Substantia nigra (tissue), 51 donors: ENCODE measurements at places on chromosomes 7 and 10.

DNA sequence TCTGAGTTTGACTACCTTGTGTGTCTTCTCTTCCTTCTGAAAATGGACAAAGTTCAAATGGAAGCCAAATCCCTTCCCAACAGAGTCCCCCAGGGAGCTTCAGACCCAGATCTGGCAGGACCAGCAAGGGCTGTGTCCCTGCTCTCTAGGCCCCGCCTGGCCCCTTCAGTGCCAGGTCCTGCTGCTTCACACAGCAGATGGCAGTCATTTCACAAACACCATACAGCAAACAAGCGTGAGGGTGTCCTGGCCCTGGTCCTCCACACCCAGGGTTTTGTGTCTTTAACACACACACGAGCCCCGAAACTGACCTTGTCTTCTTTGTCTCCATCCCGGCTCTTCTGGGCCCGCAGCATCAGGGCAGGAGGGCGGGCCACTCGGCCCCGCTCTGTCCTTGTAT, 145.0 kb downstream of the TCERG1L start:
- no peak for DNase-seq

DNA sequence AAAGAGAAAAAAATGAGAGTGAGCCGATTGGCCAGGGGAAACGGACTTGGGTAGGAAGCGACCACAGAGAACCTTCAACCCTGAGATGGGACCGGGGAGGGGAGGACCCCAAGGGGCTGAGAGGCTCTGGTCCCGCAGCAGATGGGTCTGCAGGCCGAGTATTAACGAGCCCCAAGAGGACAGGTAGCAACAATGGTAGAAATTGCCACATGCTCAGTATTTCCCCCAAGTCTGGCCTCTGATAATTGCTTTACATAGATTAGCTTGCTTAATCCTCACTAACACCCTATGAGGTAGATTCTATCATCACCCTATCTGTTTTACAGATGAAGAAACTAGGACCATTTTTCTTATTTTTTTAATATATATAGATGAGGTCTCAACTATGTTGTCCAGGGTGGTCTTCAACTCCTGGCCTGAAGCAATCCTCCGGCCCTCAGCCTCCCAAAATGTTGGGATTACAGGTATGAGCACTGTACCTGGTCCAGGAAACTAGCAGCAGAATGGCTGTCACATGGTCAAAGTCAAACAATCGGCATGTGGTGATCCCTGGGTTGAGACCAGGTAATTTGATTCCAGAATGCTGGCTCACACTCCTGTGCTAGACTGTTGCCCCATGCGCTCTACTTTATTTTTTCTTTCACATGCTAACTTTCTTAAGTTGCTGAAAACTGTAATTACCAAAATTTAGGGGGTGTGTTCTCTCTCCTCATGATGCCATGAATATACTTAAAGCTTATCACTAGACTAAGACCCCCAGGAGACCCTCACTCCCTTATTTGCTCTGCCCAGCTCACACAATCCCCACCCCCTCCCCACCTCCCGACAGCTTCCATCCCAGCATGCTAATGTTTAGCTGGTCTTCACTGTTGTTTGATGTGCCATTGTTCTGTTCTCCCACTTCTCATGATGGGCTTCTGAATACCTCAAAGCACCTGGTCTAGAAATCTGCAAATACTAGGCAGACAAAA, 67.9 kb upstream of the AFAP1L2 start:
- DNase-seq = no peak

- no peak for DNase-seq
Observed at GRCh38 chr7:135406918-135407317, 103.0 kb downstream of the CNOT4 start.

GRCh38 chr10:70940834-70941568, 52.6 kb upstream of the PCBD1 start:
- no peak for DNase-seq

- no peak for DNase-seq
Observed at GRCh38 chr10:112115781-112116385, 67.7 kb downstream of the GPAM start.

- DNase-seq = no peak
Observed at GRCh38 chr7:26375726-26376174, 84.1 kb downstream of the SNX10 start.

- no peak for DNase-seq
Observed at GRCh38 chr10:17644485-17644943, 563 bp downstream of the STAM start.

DNA sequence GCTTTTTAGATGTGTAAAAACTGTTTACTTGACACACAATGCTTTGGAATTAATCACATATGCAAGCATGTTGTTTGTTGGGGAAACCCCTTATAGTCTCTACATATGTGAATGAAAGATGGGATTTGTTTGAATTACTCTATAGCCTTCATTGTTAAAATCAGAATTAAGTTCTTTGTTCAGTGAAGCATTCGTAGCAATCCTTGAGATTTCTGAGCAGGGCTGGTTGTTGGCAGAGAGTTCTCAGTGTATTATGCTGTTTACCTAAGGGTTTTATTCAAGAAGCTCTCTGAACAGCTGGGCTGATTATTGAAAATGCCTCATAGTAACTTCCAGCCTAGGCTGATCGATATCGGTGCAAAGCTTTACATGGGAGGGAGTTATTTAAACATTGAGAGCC, 190.9 kb downstream of the VTI1A start:
- no peak for DNase-seq

DNA sequence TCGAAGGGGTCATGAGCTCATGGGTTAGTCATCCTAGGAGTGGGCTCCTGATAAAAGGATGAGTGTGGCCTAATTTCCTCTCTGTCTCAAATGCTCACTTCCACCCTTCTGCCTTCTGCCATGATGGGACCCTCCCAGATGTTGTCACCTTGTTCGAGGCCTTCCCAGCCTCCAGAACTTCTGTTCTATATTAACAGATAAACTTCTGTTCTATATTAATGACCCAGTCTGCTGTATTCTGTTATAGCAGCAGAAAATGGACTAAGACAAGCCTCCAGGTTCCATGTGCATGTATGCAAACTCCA, 583.2 kb downstream of the GLRX3 start:
- no peak for DNase-seq

- DNase-seq = no peak
Observed at GRCh38 chr7:157004521-157005455, 5.7 kb downstream of the MNX1 start.

DNA sequence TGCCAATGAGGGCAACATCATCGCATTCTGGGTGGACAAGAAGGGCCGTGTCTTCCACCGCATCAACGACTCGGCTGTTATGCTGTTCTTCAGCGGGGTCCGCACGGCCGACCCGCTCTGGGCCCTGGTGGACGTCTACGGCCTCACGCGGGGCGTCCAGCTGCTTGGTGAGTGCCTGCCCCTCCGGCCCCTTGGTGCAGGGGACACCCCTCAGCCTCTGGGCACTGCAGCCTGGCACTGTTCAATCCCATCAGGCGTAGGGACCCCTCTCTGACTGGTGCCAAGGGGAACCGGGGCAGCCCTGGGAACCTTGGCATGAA, 78.1 kb downstream of the NEURL1 start:
- no peak for DNase-seq

- no peak for DNase-seq
Observed at GRCh38 chr7:157668221-157668883, 331.5 kb downstream of the DNAJB6 start.

- DNase-seq = no peak
Observed at GRCh38 chr10:106534441-106534840, 630.1 kb downstream of the SORCS1 start.

DNA sequence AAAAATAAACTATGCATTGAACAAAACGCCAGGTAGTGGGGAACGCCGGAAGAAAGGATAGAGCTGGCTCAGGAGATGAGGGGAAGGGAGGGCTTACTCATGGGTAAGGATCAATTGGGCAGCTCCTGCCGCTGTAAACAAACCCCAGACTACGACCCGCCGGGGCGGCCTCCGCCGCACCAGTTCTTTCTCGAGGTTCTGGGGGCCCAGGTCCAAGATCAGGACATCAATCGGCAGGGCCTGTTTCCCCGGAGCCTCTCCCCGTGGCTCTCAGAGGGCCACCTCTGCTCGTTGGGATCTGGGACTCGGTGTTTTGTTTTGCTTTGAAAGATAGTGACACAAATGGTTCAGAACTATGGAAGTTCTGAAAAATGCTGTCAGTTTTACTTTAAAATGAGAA, 140.4 kb downstream of the ELFN1 start:
- no peak for DNase-seq

DNA sequence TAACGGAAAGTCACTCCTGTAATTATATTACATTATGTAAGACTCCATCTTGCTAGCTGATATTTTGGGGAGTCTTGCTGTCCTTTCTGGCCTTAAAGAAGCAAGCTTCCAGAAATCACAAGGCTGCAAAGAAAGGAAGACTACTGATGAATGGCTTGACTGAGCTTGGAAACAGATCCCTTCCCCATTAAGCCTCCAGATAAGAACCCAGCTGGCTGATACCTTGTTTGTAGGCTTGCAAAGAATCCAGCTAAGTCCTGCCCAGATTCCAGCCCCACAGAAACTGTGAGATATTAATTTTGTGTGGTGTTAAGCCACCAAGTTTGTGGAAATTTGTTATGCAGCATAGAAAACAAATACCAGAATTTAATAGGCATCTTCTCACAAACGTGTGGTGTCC, 49.9 kb upstream of the TMEM106B start:
- no peak for DNase-seq

GRCh38 chr10:95504246-95504691, 56.9 kb downstream of the SORBS1 start:
- no peak for DNase-seq

DNA sequence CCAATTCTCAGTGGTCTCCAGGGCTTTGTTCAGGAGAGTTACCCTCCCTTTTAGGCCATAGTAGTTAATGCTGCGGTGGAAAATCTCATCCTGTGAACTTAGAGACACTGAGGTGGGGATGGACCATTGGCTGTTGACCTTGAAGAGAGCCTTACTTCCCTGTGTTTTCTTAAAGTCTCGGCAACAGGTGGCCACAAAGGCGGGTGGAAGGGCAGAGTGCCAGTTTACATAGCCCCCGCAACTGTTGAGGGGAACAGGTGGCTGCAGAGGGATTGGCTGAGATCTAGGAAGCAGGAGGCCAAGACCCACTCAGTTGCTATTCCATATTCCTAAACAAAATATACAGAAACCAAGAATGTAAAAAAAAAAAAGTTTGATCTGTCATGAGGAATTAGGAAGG, 160.6 kb downstream of the ST7 start:
- no peak for DNase-seq

GRCh38 chr7:110372685-110373084, 718.2 kb upstream of the LRRN3 start:
- DNase-seq = no peak

- DNase-seq = no peak
Observed at GRCh38 chr7:68438016-68438415, 1160.3 kb upstream of the AUTS2 start.

DNA sequence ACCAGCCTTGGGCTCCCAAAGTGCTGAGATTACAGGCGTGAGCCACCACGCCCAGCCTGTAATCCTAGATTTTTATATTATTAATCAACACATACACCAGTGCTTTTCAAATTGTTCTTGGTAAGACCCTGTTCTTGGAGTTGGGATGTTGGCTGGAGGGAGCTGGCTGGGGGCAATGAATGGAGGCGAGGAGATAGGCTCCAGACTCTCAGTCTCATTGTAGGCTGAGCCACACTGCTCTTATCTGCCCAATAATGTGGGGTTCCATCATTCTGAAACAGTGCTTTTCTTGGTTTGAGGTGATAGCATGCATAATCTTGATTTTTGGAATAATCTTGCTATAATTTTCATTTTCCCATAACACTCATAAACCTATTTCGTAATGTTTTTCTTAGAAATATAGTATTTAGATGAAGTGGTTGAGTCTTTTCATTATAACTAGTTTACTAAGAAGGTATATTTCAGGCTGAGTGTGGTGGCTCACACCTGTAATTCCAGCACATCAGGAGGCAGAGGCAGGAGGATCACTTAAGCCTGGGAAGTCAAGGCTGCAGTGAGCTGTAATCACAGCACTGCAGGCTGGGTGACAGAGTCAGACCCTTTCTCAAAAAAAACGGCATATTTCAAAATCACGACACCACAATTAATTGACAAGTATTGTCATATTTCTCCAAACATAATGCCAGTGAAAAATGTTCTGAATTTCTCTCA, 65.1 kb upstream of the LYZL2 start:
- no peak for DNase-seq

- DNase-seq = no peak
Observed at GRCh38 chr10:50992972-50993766, 81.1 kb upstream of the PRKG1 start.

- no peak for DNase-seq
Observed at GRCh38 chr10:47178537-47179290, 121.3 kb upstream of the GDF10 start.

DNA sequence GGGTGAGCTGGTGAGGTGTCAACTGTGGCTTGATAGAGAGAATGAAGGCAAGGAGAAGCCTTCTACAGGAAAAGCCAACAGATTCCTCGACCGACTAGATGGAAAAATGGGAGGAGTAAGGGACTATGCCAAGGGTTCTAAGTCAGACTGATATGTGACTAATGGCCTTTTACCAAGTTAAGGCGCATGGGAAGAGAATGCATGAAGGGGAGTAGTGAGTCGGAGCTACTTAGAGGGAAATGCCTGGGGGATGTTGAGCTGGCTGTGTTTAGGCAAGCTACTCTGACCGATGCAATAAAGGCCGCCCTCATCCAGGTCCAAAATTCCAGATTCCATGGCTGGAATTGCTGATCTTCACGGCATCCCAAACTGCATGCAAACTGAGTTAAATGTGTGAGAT, 48.2 kb downstream of the APBB1IP start:
- DNase-seq = no peak

DNA sequence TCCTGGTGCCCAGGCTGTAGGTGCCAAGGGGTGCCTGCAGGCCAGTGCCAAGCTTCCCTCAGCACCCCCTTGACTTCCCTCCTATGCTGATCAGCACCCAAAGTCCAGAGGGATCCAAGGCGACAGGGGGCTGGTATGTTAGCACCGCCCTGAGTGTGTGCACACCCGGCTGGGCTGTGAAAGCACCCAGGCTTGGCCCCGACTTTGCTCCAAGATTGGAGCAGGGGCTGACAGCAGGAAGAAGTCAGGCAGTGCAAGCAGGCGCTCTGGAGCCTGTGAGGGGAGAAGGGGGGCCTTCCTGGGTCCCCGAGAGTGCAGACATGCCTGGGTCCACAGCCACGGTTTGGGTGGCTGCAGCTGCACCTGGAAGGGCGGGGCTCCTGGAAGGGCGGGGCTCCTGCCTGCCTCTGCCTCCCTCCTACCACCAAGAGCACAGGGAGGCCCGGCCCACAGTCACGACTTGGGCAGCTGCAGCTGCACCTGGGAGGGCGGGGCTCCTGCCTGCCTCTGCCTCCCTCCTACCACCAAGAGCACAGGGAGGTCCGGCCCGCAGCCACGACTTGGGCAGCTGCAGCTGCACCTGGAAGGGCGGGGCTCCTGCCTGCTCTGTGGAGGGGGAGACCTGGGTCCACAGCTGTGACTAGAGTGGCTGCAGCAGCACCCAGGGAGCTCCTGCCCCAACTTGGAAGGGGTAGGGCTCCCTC, 30.2 kb upstream of the ZMYND11 start:
- DNase-seq = no peak
